ENCODE measurements at places on chromosomes 11 and 22.

- DNase-seq = no peak
These were observed 4.1 kb downstream of the LRRC32 start for GRCh38 chr11:76666408-76666807.

GRCh38 chr11:125724125-125724524, 22.0 kb upstream of the PATE1 start:
- no peak for DNase-seq

GRCh38 chr11:65781962-65782815, 1.4 kb upstream of the AP5B1 start:
- DNase-seq = no peak

DNA sequence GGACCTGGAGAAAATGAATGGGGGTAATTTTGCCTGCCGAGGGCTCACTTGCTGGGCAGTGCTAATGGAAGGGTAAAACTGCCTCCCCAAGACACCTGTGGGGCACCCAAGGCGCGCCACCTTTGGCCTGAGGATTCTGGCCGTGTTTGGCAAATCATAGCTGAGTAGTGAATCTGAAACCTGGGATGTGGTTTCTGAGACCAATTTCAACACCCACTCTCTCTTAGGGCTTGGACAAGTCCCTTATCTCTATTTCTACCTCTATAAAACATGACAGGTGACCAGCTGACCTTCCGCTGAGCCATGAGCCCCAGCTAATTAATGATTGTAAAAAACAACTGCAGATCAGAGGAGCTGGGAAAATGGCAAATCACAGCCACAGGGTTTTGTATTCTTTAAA, 1.5 kb upstream of the PACSIN3 start:
- DNase-seq = no peak

GRCh38 chr22:30056015-30056414, 24.2 kb upstream of the HORMAD2 start:
- no peak for DNase-seq

DNA sequence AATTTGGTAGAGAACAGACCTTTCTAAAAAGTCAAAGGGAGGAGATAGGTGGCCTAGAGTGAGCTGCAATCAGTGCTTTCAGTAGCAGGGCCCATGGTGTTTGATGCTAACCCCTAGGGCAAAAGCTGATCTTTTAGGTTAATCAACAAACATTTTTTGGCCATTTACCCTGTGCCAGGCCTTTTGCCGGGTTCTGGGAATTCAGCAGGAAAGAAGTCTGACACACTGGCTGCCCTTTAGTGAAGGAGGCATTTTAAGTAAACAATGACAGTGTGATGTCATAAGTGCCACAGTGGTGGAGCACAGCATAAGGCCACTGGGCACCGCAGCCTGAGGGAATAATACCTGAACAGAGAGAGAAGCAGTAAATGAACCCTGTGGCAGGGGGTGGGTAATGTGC, 29.0 kb downstream of the C22orf31 start:
- no peak for DNase-seq

- no peak for DNase-seq
These were observed 15.4 kb downstream of the C11orf24 start for GRCh38 chr11:68256331-68256741.

GRCh38 chr22:41951898-41952474, at the start of gene SMIM45:
SMIM45 (plus strand) TSS chr22:41952150.
- DNase-seq = no peak

DNA sequence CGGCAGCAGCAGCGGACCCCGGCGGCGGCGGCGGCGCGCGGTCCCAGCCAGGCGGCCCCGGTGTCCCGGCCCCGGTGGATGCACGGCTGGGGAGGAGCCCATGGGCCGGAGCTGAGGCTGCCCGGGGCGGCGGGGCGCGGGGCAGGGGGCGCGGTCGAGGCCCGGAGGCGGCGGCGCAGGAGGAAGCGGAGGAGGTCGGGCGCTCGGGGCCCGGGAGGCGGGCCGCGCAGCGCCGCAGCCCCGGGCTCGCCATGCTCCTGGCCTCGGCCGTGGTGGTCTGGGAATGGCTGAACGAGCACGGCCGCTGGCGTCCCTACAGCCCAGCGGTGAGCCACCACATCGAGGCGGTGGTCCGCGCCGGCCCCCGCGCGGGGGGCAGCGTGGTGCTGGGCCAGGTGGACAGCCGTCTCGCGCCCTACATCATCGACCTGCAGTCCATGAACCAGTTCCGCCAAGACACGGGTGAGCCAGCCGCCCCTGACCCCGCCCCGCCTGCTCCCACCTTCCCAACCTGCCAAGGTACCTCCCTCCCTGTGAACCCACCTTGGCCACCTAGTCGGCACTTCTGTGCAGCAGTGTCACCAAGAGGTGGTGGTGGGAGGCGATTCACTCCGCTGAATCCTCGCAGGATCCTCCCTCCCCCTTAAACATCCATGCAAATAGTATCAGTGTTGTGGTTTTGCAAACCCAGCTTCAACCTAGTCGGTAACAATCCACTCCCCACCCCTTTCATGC, 580 bp downstream of the DTX4 start:
- peak; percentile 21 for DNase-seq

- peak; percentile 10 for DNase-seq
These were observed 1.4 kb upstream of the MAPK11 start for GRCh38 chr22:50271519-50271970.

GRCh38 chr11:12528487-12528886, 145.7 kb upstream of the TEAD1 start:
- DNase-seq = no peak

GRCh38 chr22:20655623-20656022, 118.3 kb upstream of the SERPIND1 start:
- no peak for DNase-seq

DNA sequence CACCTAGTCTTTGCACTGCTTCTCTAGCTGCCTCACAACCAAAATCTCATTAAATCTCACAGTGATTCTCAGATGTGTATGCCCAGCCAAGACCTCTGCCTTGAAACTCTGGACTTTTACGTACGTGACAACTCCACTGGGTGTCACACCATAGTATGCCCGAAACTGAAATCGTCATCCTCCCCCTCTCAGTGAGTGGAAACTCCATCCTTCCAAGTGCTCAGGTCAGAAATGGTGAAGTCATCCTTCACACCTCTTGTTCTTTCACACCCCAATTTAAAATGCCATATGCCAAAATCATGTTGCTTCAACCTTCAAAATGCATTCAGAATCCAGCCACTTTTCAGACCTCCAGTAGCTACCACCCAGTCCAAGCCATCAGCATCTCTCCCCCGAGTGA, 42.5 kb downstream of the SFI1 start:
- no peak for DNase-seq

DNA sequence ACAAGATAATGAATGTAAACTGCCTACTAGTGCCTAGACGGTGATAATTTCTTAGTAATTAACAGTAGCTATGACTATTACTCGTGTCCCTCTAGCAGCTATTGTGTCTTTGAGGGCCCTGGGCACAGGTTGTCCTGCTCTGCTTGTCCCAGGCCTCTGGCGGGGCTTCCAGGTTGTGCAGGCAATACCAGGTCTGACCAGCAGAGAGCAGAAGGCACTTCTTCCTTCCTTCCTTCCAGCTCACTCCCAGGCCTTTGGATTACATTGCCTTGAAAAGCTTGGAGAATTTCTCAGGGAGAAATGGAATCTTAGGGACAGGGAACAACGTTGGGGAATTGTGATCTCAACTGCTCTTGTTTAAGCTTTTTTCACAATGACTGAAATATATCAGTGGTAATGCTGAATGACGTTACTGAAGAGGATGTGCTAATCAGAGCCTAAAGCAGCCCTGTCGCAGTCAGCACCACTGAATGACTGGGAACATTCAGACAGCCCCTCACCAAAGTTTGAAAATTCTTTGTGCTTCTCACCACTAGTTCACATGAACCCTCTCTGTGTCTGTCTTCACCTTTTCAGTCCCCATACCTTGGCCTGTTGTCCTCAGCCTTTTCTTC, 8.4 kb upstream of the CCKBR start:
- peak; percentile 6 for DNase-seq

Data from stimulated activated naive CD4-positive, alpha-beta T cell (primary cell).